Vagina (tissue), 2 donors: ENCODE measurements at places on chromosomes 5 and 9. TPM values are rescaled to one million over a fixed set of nuclear protein-coding genes. Genes with fewer than 3 reads are reported as not detected.

CDC25C gene
- 2.0 TPM for total RNA-seq

UGT3A1 gene
- total RNA-seq = not detected

REEP2 gene
- total RNA-seq = 6.1 TPM

MBLAC2 gene
- total RNA-seq = 8.8 TPM

PRR16 gene
- 19.6 TPM for total RNA-seq

GPX8 gene
- 22.1 TPM for total RNA-seq

STPG3 gene
- total RNA-seq = not detected

TTC1 gene
- 29.7 TPM for total RNA-seq

DOCK2 gene
- 18.2 TPM for total RNA-seq

GFI1B gene
- not detected for total RNA-seq

CTSV gene
- 1.5 TPM for total RNA-seq

DNA sequence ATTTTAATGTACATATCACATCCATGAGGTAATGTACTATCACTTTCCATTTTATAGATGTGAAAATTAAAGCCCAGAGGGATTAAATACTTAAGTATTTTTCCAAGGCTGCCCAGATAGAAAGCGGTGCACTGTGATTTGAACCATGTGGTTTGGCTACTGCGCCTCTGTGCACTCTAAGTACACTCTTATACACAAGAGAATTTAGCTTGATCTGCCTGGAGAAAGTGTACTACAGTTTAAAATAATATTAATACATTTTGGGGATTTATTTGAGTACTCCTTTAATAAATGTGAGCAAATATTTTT is 360.4 kb upstream of the ACTBL2 start:
- no peak for DNase-seq

DNA sequence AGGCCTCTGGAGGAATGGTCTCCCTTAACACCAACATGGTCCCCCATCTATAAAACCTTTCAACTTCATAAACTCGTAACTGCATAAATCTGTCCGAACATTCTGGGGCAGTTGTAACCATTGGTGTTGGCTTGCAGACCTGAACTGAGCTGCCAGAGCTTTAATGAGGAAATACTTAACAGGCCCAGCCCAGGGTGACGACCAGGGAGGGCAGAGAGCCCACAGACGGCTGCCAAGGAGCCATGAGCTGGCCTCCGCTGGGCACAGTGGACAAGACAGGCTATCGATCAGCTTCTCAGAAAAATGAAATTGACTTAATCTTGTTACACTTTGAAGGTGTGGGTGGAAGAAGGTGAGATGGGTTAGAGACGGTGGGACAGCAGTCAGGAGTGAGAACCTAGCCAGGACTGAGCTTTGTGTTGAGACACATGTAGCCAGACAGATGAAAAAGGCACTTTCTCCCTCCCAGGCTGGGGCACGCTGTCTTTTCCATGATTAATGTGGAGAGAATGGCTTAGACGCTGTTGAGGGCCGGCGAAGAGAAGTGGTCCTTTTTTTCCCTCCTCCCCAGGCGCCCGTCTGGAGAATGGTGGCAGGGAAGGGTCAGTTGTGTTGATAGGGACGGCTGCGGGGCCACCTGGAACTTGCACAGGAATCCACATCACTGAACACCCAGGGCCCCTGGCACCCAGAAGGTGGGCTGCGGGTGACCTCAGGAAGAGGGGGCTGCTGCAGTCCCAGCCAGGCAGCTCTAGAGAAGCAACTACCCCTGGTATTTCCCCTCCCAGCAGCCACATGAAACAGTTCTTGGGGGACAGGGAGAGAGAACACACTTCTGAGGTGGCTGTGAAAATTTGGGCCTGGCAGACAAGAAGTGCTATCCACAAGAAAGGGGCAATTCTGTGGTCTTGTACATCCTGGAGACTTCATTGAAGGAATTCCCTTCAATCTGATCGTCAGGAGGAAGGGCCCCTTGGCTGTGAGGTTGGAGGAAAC is 27.3 kb upstream of the TCOF1 start:
- no peak for DNase-seq

- no peak for DNase-seq
These were observed 31.1 kb upstream of the GAS1 start for GRCh38 chr9:86978413-86978812.

DNA sequence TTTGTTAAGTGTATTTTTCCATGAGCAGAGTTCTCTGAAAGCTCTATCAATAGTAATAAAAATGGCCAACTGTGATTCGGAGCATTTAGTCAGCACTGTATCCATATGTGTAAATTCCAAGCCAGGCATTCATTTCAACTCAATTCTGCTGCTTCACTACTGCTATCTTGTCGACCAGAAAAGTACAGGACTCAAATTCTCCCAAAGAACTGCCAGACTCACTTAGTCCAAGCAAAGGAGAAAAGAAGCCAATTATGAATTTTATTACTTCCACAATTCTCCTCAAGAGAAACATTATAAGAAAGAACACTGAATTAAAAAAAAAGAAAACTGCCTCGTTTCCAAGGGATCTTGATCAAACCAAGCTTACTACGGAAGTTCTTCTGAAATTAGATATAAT is 906.3 kb upstream of the DMAC1 start:
- DNase-seq = no peak

DNA sequence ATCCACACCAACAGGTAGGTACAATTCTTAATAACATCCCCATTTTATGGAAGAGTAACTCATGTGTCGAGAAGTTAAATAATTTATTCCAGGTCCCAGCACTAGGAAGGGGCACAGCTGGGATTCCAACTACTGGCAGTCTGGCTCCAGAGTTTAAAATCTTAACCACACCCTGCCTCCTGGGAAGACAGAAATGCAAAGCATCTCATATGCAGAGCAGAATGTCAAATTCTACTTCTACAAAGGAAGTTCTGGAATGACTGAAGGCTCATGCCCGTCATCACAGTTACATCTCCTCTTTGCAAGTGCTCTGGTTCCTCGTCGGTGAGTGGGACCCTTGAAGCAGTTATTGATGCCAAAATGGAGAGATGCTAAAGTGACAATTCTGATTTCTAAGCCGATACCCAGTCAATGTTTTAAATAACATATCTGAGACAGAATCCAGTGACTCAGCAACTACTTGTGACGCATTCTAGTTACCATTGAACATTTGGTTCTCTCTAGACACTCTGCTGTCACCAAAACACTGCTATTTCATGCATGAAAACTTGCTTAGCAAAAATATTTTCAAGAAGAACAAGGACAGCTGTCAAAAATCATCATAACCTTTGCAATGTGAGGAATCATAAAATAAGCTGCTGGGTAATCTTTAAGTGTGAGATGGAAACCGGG is 412.7 kb downstream of the CTNND2 start:
- DNase-seq = no peak

DNA sequence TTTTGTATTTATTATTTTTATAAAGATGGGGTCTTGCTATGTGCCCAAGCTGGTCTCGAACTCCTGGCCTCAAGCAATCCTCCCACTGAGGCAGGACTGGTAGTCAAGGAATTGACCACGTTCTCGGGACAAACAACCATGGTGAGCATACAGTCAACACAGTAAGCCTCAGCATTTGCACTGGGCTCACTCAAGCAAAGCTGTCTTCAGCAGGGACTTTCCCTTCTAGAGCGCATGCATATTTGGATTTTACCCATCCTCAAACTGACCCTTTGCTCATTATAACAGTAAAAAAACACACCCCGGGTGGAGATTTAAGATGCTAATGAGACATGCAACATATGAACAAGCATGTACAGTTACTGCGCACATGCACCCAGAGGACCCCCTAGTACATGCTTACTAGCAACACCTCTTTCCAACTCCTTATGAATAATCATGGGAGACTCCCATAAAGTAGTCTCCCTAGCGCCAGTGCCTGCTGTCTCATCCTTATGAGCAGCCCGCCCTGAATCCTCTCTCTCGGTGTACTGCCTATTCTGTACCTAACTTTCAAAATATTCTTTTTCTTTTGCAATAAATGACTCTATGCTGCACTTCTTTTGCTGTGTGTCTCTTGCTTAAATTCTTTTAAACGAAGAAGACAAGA is 41.5 kb downstream of the C5orf22 start:
- DNase-seq = no peak

DNA sequence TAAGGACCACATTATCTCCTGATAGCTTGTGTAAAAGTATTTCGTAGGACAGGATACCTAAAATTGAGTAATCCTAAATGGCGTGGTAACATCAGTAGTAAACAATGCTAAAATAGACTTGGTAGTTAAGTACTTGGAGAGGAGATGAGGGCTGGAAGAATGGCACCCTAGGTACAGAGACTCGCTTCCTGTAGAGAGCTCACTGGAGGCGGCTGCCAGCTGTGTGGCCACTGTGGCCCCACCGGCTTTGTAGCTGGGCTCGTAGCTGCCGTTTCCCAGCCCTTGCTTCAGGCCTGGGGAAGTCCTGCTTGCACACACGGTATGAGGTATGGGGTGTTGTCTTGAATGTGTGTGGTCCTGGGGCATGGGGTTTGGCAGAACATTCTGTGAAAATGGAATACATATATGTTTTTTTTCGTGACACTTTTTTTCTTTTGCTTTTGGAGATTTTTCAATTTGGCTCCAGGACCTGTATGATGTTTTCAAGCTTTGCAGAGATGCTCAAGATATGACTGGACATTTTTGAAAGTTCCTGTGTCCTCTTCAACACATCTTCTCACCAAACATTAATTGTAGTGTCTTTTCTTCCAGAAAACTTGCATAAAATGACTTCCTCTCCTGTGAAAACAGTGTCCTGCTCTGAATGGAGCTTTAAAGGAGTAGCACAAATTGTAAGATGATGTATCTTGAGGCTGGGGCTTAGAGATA is 58.0 kb downstream of the RCL1 start:
- DNase-seq = no peak

DNA sequence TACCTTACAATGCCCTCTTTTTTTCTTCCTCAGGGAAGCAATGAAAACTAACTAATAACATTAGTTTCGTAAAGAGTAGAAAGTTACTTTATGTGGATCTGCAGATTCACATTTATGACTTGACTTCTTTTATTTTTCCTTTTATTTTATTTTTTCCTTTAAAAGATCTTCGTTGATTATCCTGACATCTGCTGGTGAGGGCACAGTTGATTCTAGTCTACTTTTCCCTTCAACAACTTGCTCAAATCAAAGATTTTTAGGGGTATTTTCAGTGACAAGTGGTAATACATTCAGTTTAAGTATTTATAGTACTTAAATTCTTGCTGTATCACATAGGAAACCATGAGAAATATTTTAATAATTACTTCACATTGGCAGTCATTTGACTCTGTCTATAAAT is 4.9 kb downstream of the EDIL3 start:
- DNase-seq = no peak

DNA sequence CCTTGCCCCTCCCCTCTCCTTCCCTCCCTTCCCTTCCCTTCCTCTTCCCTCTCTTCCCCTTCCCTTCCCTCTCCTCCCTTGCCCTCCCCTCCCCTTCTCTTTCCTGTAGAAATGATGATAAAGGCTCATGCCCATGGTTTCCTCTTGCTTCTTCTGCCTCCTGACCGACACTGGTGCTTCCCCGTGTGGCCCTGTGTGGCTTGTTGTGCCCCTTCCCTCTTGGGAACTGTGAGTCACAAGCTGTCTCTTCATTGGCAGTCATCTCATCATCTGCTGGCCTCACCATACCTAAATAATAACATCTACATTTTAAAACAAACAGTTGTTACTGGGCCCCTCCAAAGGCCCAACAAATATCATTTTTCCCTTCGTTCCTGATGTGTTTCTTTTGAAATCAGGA is 11.7 kb upstream of the CARNMT1 start:
- no peak for DNase-seq

DNA sequence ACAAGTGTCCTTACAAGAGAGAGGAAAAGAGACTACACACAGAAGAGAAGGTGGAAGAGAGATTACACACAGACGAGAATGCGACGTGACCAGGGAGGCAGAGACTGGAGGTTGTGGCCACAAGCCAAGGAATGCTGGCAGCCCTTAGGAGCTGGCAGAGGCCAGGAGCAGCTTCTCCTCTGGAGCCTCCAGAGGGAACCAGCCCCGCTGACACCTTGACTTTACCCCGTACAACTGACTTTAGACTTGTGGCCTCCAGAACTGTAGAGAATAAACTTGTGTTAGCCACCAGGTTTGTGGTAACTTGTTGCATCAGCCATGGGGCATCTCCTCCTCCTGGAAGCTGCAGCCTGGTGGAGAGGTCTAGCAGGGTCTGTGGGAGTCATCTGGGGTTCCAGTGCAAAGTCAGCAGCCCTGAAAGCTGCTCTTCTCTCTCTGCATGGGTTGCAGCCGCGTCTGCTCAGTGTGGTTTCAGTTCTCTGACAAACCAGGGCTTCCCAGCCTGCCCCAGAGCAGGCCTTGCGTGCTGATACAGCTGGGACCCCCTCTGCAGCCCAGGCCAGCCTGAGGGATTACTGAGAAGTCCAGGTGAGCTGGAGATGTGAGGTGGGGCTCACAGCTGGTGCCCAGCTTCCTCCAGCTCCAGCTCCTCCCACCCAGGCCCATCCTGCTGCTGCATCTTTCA is 30.8 kb upstream of the CNOT6 start:
- no peak for DNase-seq

DNA sequence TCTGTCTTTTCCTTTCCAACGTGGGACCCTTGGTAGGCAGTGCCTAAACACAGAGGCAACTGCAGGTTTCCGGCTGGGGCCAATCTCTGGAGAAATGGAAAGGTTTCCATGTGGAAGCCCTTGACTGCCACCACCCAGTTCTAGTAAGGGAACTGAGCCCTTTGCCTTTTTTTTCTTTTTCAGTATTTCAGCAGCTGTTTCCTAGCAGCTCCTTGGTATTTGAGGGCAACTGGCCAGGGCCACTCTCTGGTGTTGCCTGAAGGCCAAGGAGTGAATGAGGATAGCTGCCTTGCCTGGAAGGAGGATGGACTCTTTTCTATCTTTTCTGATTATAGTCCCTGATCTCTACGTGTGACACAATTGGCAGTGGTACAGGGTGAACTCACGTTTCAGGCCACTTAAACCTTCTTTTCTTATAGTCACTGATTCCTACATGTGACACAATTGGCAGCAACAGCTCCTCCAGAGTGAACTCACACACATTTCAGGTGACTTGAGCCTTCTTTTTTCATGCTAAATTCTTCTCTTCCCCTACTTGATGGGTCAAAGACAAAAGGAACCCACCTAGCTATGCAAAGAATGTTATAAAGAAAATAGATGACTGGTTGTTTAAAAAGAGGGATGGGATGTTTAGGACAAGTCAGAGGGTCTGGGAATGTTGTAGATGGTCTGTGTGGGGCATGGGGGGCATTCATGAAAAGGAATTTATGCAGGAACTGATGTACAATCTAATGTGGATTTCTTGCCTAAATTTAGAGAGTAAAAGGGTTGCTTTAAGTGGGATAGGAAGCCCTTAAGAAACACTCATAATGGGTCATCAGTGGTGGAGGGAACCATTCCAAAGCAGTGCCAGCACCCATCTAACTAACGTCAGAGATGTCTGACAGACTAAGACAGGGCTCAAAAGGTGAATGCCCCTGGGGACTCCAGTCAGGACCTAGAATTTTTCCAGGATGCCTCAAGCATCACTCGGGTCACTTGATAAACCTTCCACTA is 190.1 kb downstream of the TMEM232 start:
- no peak for DNase-seq

GRCh38 chr5:119200795-119201194 is 129.9 kb downstream of the DMXL1 start:
- DNase-seq = no peak

- DNase-seq = no peak
These were observed 24.7 kb upstream of the NUDT12 start for GRCh38 chr5:103587185-103587748.

GRCh38 chr5:83701886-83702285 is 18.8 kb downstream of the HAPLN1 start:
- no peak for DNase-seq

- no peak for DNase-seq
These were observed 55.2 kb downstream of the C9orf85 start for GRCh38 chr9:71966601-71967000.

- DNase-seq = no peak
These were observed at the start of gene ERGIC1 for GRCh38 chr5:172833686-172834414. TSS of gene ERGIC1 (plus strand) at chr5:172834251. CDS start at chr5:172834414, 163 bp downstream.

- DNase-seq = no peak
These were observed 162.6 kb upstream of the GNA14 start for GRCh38 chr9:77810637-77811119.
